ENCODE measurements at places on chromosomes 12 and 14.

- no peak for DNase-seq
- H3K36me3 ChIP-seq, result peaks cover 22% of the 10 kb centered on the region
- no peak overlapping the region for H3K4me3 ChIP-seq
- H3K27ac ChIP-seq, result peak overlapping the region; percentile 32
- H3K27me3 ChIP-seq, result no peaks in the 10 kb centered on the region
- H3K4me1 ChIP-seq, result peaks cover 7% of the 10 kb centered on the region
Measured at GRCh38 chr12:31557707-31558106, 33.2 kb downstream of the DENND5B start.

- H3K4me1 ChIP-seq, result peaks cover 52% of the 10 kb centered on the region
- no peak overlapping the region for H3K27ac ChIP-seq
- H3K27me3 ChIP-seq, result peaks cover 22% of the 10 kb centered on the region
- H3K36me3 ChIP-seq, result no peaks in the 10 kb centered on the region
Measured at GRCh38 chr12:51871918-51872688, 15.8 kb upstream of the ANKRD33 start.

GRCh38 chr12:111169456-111169855 lies 199.4 kb downstream of the PHETA1 start:
- no peak overlapping the region for H3K27ac ChIP-seq
- DNase-seq, result no peak
- peaks cover 26% of the 10 kb centered on the region for H3K4me1 ChIP-seq
- H3K27me3 ChIP-seq, result peaks cover 42% of the 10 kb centered on the region
- H3K36me3 ChIP-seq, result no peaks in the 10 kb centered on the region

- no peak overlapping the region for H3K27ac ChIP-seq
- H3K4me1 ChIP-seq, result no peaks in the 10 kb centered on the region
- no peak overlapping the region for H3K4me3 ChIP-seq
- peak; percentile 31 for DNase-seq
- peaks cover 3% of the 10 kb centered on the region for H3K36me3 ChIP-seq
- H3K27me3 ChIP-seq, result no peaks in the 10 kb centered on the region
Measured at GRCh38 chr14:105890474-105891220, 364.3 kb downstream of the TMEM121 start.

- H3K4me3 ChIP-seq, result no peak overlapping the region
- H3K27me3 ChIP-seq, result no peaks in the 10 kb centered on the region
- no peaks in the 10 kb centered on the region for H3K36me3 ChIP-seq
- H3K27ac ChIP-seq, result no peak overlapping the region
Measured at GRCh38 chr14:59103396-59103795, 85.1 kb upstream of the DAAM1 start.

DNA sequence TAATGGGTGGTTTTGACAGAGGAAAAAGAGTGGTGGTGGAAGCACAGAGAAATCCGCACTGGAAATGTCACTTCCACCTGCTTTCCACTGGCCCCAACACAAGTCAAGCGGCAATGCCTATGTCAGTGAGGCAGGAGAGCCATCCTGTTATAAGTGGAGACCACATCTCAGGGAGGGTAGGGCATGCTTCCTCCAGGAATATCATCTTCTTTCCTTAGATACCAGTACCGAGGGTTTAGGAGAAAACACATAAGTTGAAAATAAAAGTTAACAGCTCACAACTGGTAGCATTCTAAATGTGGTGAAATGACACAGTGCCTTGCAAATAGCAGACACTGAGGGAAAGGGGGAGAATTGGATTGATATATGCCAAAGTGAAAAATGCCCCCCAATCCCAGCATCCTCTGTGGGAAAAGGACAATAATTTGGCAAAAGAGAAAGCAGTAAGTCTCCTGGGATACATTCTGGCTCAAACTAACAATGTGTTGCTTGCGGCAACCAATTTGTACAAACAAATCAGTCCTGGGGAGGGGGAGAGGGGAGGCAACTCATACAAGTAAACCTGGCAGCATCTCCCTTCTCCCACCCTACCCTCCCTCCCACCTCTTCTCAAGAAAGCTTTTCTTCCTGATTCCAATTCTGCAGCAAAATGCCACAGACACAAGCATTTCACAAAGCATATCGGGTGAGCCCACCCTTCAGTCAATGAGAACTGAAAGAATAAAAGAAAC lies 57.1 kb downstream of the STON2 start:
- DNase-seq, result no peak
- no peak overlapping the region for H3K27ac ChIP-seq
- H3K4me3 ChIP-seq, result no peak overlapping the region
- no peaks in the 10 kb centered on the region for H3K27me3 ChIP-seq

DNA sequence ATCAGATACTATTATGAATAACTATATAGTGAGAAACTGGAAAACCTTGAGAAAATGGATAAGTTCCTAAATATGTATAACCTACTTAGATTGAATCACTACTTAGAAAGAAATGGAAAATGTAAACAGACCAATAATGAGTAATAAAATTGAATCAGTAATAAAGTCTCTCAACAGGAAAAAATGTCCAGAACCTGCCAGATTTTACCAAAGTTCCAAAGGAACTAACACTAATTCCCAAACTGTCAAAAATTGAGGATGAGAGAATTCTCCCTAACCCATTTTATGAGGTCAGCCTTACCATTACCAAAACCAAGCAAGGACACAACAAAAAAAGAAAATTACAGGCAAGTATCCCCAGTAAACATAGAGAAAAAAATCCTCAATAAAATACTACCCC lies 272.0 kb downstream of the RPAP3 start:
- no peaks in the 10 kb centered on the region for H3K36me3 ChIP-seq
- no peak for DNase-seq
- H3K4me3 ChIP-seq, result no peak overlapping the region
- H3K27me3 ChIP-seq, result no peaks in the 10 kb centered on the region
- H3K27ac ChIP-seq, result no peak overlapping the region

- H3K4me3 ChIP-seq, result no peak overlapping the region
- peaks cover 34% of the 10 kb centered on the region for H3K27me3 ChIP-seq
- H3K4me1 ChIP-seq, result no peaks in the 10 kb centered on the region
Measured at GRCh38 chr12:3321881-3322280, 169.1 kb upstream of the PRMT8 start.

DNA sequence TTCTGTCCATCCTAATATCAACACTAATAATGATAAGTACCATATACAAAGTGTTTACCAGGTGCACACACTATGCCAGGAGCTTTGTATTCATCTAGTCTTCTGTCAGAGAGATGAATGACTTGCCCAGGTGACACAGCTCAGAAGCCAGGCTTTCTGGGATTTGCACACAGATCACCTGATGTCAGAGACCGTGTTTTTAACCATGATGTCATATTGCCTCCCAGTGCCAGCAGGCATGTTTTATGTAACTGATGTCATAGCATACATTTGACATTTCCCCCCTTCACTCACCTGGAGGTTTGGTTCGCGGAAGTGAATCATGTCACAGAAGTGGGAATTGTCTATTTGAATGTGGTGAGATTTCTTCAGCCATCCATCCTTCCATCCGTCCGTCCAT lies 5.7 kb downstream of the WSCD2 start:
- H3K36me3 ChIP-seq, result no peaks in the 10 kb centered on the region
- no peak for DNase-seq
- peaks cover 77% of the 10 kb centered on the region for H3K27me3 ChIP-seq
- H3K4me1 ChIP-seq, result peaks cover 3% of the 10 kb centered on the region
- no peak overlapping the region for H3K4me3 ChIP-seq

DNA sequence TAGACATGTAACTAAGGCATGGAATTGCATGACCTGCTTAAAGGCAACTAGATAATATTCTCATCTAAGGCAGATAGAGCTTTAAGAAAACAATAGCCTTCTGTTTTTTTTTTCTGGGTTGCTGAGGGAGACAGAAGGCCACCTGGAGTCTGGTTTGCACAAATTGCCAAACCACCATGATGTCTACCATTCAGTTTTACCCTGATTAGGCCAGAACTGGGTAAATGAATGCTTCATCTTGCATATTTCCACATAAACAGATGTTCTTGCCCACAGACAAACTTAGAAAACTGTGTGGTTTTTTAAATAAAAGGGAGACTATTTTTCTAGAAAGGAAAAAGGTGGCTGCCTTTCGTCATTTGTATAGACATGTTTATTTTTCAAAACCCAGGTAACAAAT lies 278.7 kb upstream of the PRICKLE1 start:
- peaks cover 5% of the 10 kb centered on the region for H3K4me1 ChIP-seq
- no peaks in the 10 kb centered on the region for H3K27me3 ChIP-seq
- no peak for DNase-seq
- no peak overlapping the region for H3K27ac ChIP-seq
- no peaks in the 10 kb centered on the region for H3K36me3 ChIP-seq
- H3K4me3 ChIP-seq, result no peak overlapping the region

- peaks cover 21% of the 10 kb centered on the region for H3K36me3 ChIP-seq
- no peak for DNase-seq
- H3K4me1 ChIP-seq, result peaks cover 12% of the 10 kb centered on the region
- no peak overlapping the region for H3K27ac ChIP-seq
Measured at GRCh38 chr12:76449583-76449982, 101.4 kb upstream of the BBS10 start.

GRCh38 chr12:105102673-105103072 lies 4.9 kb upstream of the WASHC4 start:
- no peak overlapping the region for H3K27ac ChIP-seq
- DNase-seq, result no peak
- H3K4me1 ChIP-seq, result peaks cover 17% of the 10 kb centered on the region
- no peaks in the 10 kb centered on the region for H3K27me3 ChIP-seq

DNA sequence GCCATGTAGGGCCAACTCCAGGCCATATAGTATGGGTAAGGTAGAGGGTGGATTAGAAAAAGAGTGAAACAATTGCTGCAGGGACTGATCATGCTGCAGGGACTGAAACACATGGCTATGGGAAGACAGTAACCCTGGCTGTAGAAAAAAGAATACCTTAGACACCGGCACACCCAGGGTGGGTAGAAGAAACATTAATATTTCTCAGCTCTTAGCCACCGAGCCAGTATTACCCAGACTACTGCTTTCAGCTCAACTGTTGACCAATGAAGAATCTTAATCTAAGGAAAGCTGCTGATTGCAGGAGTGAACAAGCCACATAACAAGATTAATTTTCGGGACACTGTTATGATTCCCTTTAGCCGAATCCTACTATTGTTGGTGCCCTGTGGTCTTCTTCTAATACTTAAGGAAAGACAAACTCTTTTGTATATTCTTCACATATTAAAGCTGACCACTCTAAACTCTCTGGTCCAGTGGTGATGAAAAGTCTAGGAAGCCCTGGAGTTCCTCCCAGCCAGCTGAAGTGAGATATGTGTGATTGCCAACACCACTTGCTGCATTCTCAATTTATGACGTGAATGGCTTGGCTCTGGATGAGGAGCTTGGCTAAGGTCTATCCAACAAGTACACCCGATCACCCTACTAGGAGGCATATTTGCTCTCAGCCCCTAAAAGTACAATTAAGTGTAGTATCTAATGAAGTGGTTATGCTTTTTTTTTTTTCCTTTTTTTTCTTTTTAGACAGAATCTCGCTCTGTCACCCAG lies 69.2 kb downstream of the NOVA1 start:
- no peak overlapping the region for H3K4me3 ChIP-seq
- no peaks in the 10 kb centered on the region for H3K27me3 ChIP-seq
- H3K27ac ChIP-seq, result no peak overlapping the region
- no peak for DNase-seq
- no peaks in the 10 kb centered on the region for H3K4me1 ChIP-seq

DNA sequence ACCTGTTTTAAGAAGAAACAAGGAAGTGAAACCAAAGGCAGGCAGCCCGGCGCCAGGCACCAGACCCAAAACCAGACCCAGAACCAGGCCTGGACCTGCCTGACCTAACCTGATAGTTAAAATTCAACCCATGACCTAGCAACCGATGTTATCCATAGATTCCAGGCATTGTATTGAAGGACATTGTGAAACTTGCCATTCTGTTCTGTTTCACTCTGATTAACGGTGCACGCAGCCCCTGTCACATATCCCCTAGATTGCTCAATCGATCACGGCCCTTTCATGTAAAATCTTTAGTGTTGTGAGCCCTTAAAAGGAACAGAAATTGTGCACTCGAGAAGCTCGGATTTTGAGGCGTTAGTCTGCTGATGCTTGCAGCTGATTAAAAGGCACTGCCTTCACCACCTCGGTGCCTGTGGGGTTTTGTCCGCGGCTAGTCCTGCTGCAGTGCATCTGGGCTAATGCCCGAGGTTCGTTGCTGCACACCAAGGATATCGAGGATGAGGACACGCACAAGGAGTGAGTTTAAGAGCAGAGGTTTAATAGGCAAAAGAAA lies 262.5 kb upstream of the TMEM132C start:
- H3K4me1 ChIP-seq, result peaks cover 3% of the 10 kb centered on the region
- peaks cover 3% of the 10 kb centered on the region for H3K27me3 ChIP-seq
- H3K36me3 ChIP-seq, result no peaks in the 10 kb centered on the region
- DNase-seq, result no peak
- no peak overlapping the region for H3K27ac ChIP-seq

DNA sequence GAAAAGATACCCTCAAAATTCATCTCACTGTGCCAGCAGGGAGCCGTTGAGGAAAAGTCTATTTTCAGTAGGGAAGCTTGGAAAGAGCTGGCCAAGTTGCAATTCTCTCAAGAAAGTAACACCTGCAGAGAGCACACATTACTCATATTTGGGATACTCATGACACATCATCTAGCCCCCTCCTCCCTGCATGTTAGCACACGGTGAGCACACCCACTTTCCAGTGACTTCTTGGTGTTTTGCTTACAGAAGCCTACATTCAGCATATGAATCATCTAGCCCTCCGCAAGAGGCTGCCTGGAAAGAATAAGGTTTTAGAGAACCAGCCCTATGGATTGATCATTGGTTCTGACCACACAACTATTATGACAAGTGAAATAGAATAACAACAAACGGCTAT lies 124.5 kb downstream of the PTPRO start:
- peaks cover 2% of the 10 kb centered on the region for H3K27me3 ChIP-seq
- H3K27ac ChIP-seq, result no peak overlapping the region
- no peaks in the 10 kb centered on the region for H3K4me1 ChIP-seq
- no peaks in the 10 kb centered on the region for H3K36me3 ChIP-seq
- no peak for DNase-seq
- H3K4me3 ChIP-seq, result no peak overlapping the region

- no peaks in the 10 kb centered on the region for H3K36me3 ChIP-seq
- DNase-seq, result no peak
- H3K4me1 ChIP-seq, result peaks cover 26% of the 10 kb centered on the region
Measured at GRCh38 chr14:81449114-81449513, 49.0 kb upstream of the STON2 start.

GRCh38 chr12:48979602-48980388 lies 1.7 kb downstream of the WNT1 start:
- H3K4me3 ChIP-seq, result peak overlapping the region; percentile 43
- peaks cover 37% of the 10 kb centered on the region for H3K4me1 ChIP-seq
- H3K27ac ChIP-seq, result no peak overlapping the region
- no peak for DNase-seq
- H3K27me3 ChIP-seq, result peaks cover 97% of the 10 kb centered on the region
